CD14-positive monocyte (primary cell): ENCODE measurements at places on chromosomes 1 and 21.

DNA sequence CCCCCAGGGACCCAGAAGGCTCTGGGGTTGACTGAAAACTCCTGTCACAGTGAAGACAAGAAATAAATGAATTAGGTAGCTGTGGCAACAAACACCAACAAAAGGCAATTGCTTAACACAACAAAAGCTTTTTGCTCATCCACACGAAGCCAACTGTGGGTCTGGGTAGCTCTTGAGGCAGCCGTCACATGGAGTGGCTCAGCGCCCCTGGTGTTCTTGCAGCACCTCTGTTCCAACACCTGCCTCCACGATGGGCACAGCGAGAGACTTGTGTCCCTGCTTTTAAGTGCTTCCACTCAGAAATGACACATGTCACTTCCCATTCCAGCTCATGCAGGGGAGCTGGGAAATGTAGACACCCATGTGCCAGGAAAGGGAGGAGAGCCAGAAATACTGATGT lies 364.5 kb upstream of the DUSP10 start:
- no peak for DNase-seq

- peak; percentile 71 for DNase-seq
Measured at GRCh38 chr1:110495926-110496600, 22.9 kb downstream of the KCNA10 start.

DNA sequence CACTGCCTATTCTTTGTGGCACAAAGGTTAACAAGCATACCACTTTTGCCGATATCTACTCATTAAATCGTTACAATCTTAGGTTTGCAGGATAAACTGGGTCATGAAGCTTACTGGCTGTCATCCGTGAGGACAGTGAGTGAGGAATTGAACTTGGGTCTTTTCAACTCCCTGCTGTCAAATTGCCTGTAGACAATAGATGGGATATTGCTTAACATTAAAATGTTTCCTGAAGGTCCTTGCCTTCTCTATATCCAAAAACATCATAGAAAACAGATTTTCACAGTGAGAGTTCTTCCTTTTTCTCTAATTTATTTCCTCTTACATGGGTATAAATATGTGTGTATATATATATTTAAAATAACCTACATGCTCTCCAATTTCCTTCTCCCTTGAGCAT lies 257.8 kb downstream of the LMO4 start:
- DNase-seq: no peak

- no peak for DNase-seq
Measured at GRCh38 chr1:87497380-87498203, 168.9 kb downstream of the LMO4 start.

GRCh38 chr1:175725684-175726083 lies 17.7 kb downstream of the TNR start:
- no peak for DNase-seq
